Activated CD8-positive, alpha-beta memory T cell treated with anti-CD3 and anti-CD28 coated beads, Interleukin-2, amount 50 U/mL, for 4 hours (primary cell): ENCODE measurements at places on chromosomes 1 and 21.
A peak's percentile ranks its signal among the peaks of the same experiment; 100 is the strongest.

GRCh38 chr1:6426277-6426971, 1.8 kb downstream of the ESPN start:
- DNase-seq, result no peak

DNA sequence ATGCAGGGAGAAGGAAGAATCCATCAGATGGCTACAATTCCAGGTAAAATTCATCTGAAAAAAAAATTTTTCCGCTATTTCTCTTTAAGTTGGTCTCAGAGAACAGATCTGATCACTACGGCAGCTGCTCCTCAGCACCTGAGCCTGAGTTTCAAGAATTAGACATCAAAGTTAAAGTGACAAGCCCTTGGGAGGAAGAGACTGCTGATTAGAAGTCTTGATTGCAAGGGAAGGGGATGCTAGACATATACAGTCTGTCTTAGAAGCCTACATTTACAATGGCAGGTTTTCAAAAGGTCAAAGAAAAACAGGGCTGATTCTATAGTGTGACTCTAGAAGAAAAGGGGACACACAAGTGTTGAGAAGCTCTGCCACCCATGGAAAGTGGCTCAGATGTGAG, 48.3 kb downstream of the SUSD4 start:
- no peak for DNase-seq

GRCh38 chr1:67685558-67686266, 711 bp downstream of the GADD45A start:
- DNase-seq, result peak; percentile 74

DNA sequence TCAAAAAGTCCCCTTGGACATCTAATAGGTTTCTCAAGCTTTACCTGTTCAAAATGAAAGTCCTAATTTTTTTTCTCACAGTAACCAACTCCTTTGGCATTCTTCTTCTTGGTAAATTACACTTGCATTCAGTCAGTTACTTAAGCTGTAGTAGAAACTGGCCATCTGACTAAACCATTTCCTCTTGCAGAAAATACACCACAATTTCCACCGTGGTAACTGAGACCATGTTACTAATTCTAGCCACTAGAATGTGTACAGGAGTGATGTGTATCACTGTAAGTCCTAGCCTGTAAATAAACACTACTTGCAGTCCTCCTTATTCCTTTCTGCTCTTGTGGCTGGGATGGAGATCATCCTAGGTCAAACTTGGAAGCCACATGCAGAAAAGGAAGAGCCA, 965.4 kb upstream of the TMPRSS15 start:
- DNase-seq, result no peak

GRCh38 chr1:169390303-169390702, 22.3 kb downstream of the BLZF1 start:
- DNase-seq, result no peak

GRCh38 chr1:6445062-6445763, 20.6 kb downstream of the ESPN start:
- DNase-seq, result peak; percentile 43

DNA sequence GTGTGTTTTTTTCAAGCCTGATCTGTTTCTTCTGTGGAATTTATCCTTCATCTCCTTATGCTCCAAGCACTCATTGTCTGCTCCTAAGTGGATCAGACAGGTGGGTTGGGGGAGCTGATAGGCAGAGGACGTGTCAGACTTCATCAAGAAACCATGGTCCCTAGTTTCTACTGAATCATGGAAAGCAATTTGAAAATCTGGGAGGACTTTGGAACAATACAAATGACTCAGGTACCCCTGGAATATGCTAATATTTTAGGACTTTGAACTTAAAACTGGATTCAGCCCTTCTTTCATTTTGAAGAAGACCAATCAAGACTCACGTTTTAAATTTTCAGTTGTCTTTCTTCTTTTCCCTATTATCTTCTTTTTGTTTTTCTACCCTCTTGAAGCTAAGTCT, 7.7 kb downstream of the ABCG1 start:
- DNase-seq, result no peak

- DNase-seq, result no peak
Measured at GRCh38 chr1:193270996-193271395, 84.6 kb upstream of the B3GALT2 start.

- DNase-seq, result peak; percentile 52
Measured at GRCh38 chr1:223712850-223713474, 623 bp downstream of the CAPN2 start.

GRCh38 chr1:114203595-114204128, 50.0 kb upstream of the SYT6 start:
- no peak for DNase-seq

DNA sequence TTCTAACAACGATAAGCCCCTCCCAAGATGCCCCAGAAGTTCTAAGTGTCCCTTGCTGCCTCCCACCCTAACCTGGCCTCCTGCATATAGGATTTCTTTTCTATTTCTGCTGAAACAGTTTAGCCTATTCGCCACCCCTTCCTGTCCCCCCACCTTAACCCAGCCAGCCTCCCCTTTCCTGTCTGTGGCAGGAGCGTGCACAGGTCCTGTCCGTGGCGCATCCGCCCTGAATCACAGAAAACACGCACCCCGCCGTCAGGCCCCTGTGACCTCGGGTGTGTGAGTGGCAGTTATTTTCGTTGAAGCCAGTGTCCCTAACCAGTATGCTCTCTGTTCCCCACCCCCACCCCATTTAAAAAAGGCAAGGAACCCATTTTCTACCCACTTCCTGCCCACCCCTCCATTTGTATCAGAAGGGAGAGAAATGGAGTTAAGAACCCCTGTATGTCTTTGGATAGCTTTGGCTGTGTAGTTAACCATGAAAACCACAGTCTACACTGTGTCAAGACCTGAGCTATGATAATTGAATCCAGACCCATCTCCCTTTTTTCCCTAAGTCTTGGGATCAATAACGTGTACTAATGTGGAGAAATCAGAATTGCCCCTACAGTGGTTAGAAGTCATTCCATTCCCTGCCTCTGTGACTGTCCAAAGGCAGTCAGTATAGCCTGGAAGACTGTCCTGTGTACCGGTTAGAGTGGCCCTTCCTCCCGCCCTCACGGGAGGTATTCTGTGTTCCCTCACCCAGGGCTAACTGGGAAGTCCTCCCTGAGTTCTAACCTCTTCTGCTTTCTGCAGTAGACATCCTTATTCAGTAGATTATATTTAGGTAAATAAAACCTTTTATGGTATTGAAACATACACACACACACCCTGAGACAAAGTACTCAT, 1.8 kb downstream of the PLEKHO1 start:
- peak; percentile 68 for DNase-seq

- DNase-seq, result no peak
Measured at GRCh38 chr1:107940701-107941100, 24.3 kb downstream of the VAV3 start.

DNA sequence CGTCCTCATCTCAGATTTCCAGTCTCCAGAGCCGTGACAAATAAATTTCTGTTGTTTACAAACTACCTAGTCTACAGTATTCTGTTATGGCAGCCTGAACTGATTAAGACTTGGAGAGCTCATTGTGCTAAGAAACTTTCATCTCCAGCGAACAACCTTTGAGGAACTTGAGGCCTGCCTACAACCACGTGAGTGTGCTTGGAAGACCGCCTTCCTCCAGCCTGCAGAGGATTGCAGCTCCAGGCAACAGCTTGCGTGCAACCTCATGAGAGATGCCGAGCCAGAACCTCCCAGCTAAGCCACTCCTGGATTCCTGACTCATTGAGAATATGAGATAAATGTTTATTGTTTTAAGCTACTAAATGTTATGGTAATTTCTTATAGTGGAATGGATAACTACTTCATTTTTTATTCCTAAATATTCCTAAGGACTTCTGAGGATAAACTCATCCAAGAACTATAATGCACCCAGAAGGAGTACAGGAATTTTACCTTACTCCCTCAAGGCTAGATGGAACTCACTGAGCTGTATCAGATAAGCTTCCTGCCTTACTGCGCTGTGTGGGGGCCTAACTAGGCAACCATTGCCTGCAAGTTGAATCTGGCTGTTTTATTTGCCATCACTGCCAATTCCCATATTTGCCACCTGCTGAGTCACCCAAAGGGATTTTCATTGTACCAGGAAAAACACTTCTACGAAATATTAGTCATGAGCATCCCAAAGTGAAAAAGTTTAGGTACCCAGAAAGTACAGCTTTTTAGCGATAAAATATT, 17.6 kb downstream of the FAM177B start:
- no peak for DNase-seq

DNA sequence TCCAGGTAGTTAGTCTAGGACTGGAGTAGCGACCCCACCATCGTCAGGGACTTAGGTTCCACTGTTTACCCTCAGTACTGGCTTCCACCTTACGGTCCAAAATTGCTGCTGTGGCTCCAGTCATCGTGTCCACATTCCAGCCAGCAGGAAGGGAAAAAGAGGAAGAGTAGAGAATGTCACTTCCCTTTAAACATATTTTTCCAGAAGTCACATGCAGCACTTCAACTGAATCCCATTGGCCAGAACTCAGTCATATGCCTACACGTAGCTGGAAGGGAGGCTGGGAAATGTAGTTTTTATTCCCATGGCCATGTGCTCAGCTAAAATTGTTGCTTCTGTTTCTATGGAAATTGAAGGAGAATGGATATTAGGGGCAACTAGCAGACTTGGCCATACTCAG, 84.1 kb upstream of the SELENON start:
- DNase-seq, result no peak

GRCh38 chr1:208988811-208989222, 594.7 kb upstream of the CAMK1G start:
- no peak for DNase-seq

DNA sequence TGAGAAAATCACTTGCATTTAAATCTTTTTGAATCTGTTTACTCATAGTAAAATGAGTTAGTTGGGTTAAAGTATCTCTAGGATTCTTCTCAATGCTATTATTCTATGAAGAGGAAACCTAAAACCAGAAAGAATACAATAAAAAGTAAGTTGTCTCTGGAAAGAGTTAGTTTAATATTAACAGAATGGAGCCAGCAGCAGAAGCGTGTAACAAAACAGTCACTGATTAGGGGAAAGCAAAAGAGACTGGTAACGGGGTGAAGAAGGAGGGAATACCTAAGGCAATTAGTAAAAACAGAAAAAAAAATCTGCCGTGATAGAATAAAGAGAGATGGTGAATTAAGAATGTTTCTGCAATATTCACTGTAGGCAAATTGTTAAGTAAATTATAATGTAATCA, 60.0 kb downstream of the NRDC start:
- no peak for DNase-seq

DNA sequence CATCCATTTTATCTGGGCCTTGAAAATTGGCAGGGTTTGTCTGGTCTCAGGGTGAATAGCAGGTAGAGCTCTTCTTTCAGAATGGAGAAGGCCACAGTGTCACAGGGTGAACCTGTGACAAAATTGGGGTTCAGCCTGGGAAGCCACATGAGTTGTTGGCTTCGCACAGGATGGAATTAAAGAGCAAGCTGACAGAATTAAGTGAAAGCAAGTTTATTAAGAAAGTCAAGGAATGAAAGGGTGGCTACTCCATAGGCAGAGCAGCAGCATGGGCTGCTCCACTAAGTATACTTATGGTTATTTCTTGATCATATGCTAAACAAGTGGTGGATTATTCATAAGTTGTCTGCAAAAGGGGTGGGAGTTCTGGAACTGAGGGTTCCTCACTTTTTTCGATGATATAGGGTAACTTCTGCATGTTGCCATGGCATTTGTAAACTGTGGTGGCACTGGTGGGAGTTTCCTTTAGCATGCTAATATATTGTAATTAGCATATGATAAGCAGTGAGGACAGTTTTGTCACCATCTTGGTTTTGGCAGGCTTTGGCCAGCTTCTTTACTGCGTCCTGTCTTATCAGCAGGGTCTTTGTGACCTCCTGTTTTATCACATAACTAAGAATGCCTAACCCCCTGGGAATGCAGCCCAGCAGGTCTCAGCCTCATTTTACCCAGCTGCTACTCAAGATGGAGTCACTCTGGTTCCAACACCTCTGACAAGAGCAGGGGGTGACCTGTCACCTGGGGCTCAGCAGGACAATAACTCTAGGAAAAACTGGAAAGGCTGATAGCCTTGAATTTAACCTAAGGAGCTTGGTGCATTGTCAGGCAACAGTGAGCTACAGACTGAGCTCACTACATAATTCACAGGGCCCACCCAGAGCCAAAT, 5.1 kb downstream of the IFNAR2 start:
- no peak for DNase-seq

DNA sequence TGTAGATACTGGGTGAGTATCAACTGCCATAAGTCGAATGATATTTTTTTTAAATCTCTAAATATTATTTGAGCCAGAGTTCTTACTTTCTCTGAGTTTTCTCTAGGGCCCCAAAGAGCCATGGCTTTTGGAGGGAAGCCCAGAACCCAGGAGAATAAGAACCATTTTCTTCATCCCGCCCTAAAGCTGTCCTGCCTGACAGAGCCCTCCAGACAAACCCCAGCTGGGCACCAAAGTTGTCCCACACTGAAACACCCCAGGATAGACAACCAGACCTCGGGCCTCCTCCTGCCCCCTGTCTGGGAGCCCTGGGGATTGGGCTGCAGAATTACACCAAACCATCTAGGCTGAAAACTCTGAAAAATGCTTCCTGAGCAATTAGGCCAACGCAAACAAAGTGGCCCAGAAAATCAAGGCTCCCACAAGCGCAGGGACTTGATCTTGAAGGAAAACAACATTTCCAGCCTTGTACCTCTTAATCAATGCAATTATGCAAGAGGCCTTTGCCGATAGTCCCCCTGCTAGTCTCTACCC, 113.1 kb downstream of the RRAGC start:
- DNase-seq, result no peak

- no peak for DNase-seq
Measured at GRCh38 chr1:210516697-210517459, 188.2 kb downstream of the HHAT start.

- no peak for DNase-seq
Measured at GRCh38 chr1:31708324-31708723, 4.5 kb upstream of the COL16A1 start.

- no peak for DNase-seq
Measured at GRCh38 chr1:39178541-39179431, 25.7 kb upstream of the MACF1 start.

GRCh38 chr1:69673321-69673720, 105.6 kb downstream of the LRRC7 start:
- no peak for DNase-seq

DNA sequence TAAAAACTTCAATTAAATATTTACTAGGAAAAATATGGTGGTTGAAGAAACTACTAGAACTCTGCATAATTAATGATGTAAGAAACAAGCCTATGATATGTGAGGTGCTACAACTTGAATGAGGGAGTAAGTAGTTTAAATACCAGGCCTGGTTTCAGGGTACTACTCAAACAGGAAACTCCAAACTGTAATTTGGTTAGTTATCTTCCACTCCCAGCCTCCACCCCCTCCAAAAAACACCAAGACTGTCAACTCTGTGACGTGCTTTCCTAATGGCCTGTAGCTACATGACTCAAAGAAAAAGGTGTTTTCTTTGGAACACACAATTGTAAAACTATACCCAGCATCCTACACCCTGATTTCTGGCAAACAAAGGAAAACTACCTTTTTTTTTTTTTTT, 55.9 kb upstream of the RCC1 start:
- no peak for DNase-seq
